ENCODE measurements at places on chromosomes 5 and 9.

- DNase-seq = no peak
These were observed 57.7 kb upstream of the EXOC3 start for GRCh38 chr5:385321-385720.

DNA sequence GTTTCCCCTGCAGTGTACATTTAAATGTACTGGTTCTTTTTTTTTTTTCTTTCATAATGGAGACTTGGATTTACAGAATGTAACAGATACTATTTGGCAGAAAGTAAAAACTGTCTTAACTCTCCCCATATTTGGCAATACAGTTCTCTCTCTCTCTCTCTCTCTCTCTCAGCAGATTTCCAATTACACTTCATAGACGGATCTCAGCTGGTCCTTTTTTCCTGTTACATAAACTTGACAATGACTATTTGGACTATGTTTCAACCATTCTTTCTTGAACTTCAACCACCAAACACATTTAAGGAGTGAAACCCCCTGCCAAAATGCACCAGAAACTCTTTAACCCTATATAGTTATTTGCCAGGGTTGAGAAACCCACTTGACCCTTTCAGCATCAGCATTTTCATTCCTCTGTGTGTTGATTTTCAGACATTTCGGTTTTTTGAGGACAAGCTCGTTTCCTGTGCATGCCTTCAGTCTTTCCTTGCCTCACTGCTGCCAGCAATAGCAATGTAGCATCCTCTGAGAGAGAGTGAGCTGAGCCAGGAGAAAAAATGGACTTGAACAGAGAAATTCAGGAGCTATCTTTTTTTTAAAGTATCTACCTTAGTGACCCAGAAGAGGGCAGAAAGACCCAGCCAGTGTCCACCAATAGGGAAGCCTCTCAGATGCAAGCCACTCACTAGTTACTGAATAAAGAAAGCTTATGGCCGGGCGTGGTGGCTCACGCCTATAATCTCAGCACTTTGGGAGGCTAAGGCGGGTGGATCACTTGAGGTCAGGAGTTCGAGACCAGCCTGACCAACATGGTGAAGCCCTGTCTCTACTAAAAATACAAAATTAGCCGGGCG is 26.0 kb upstream of the GNA14 start:
- no peak for DNase-seq

DNA sequence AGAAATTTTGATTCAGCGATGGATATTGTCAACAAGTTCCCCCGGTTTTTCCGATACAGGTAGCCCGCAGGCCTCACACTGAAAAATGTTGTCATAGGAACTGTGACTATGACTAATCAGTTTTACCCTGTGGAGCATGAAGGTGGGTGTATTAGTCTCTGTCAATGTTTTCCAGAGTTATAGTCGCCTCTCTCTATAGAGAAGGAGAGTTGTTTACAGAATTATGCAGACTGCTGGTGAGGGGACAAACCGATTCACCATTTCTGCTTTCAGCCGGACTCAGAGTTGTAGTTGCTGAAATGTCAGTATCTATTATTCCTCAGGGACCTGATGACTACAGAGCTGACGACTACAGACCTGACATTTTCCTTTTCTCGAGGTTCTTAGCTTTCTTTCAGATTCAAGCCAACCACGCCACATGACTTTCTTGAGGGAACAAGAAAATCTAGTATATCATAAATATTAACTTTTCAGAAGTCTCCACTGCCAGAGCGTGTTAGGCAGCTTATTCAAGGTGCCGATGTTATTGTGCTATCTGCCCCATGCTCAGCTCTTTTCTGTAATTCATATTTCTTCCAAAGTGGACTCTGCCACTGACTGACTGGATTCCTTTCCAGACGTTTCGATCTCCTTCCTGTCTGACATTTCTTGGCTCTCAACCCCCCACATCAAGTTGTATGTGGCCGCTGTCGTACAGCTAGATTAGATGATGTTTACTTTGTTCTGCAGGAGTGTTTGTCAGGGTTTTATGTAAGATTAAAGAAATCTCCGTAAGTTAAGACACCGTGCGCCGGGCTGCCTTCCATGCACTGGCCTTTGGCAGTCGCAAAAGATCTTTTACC is 178.1 kb downstream of the FGF1 start:
- DNase-seq = no peak

DNA sequence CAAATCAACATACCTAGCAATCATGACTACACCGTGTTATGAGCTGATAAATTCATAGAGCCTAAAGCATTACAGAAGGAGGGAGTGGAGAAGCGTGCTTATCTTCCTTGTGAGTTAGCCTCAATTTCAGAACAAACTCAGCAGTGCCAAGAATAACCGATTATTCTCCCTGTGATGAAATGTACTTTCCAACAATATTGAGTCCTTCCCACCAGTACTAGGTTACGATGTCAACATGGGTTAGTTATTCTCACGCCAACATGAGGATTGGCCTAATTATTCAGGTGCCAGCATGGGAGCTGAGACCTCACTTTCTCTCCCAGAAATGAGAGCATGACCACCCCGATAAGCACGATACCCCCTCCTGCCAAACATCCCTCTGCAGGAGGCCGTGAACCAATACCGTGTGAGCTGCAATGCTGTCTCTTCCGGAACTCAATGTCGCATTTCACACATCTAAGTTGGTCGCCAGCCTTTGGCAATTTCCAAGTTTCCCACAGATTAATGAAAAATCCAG is 193.7 kb downstream of the ENC1 start:
- no peak for DNase-seq

DNA sequence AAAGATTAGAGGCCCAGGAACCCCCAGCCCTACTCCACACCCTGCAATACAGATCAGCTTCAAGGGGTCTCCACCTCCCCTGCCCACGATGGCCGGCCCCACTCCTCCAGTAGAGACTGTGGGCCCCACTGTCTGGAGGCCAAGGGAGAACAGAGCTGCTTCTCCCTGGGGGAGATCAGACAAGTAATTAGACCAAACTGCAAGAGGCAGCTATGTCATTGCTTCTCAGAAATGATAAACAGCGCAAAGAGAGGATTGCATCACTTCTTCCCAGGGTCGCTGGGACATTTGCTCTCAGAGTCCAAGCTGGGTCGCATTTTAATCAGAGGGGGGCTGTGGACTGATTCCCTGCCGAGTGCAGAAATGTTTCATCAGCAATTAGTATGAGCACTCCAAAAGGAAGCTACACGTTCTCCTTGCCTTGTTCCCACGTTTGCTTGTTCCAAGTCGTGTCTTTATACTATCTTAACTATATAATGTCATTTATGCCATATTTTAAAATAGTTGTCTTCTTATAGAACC is 59.9 kb downstream of the ROPN1L start:
- no peak for DNase-seq

DNA sequence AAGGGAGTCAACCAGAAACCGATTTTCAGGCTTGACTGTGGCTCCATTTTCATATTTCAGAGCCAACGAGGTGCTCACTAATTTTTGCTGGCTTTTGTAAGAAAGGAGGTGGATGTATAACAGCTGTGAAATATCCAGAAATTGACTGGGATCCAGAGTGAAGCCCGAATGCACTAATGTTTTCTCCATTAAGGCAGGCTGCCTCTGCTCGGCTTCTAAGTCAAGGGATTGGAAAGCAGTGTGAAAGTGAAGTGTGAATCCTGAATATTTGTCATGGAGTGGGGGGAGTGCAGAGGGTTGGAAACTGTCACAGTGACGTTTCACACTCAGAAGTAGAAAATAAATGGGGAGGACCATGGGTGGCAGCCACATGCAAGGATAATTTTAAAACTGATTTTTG is 237.4 kb downstream of the GOLPH3 start:
- no peak for DNase-seq

DNA sequence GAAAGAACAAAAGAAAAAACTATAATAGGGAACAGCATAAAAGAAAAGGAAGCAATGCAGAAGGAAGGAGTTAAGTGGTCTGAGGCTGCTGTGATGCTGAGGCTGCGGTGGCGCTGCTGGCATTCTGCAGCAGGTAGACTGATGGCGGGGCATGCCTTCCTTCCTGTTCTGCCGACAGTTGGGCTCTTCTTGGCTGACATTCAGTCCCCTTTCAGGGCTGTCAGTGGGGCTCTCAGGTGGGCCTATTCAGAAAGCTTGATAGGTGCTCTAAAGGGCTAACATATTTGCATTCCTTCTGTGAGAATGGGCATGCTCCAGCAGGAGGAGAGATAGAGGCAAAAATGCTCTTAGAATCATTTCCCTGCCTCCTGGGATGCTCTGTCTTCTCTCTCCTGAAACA is 5.1 kb upstream of the CLINT1 start:
- no peak for DNase-seq

DNA sequence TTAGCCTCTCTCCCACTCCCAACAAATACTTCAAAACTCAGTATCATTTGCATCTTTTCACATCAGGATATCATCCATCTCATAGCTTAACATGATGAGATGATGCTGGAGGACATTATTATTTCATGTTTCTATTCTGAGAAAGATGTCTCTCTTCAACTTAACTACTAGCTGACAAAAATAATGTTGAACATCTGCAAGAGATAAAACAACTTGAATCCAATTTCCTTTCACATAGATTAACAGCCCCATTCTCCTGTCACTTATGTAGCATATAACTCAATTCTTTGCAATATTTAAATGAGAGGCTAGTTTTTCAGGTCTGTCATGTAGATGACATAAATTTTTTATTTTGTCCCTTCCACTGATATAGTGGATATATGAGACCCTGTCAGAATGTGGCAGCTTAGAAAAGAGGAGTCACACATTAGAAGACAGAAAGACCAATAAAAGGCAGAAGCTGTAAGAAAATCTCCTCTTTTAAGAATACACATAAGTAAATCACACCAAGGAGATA is 239.2 kb upstream of the KIF2A start:
- no peak for DNase-seq

- DNase-seq = no peak
These were observed 12.7 kb downstream of the RECK start for GRCh38 chr9:36049408-36049807.

GRCh38 chr9:9352877-9353481 is 1259.8 kb downstream of the PTPRD start:
- DNase-seq = no peak

DNA sequence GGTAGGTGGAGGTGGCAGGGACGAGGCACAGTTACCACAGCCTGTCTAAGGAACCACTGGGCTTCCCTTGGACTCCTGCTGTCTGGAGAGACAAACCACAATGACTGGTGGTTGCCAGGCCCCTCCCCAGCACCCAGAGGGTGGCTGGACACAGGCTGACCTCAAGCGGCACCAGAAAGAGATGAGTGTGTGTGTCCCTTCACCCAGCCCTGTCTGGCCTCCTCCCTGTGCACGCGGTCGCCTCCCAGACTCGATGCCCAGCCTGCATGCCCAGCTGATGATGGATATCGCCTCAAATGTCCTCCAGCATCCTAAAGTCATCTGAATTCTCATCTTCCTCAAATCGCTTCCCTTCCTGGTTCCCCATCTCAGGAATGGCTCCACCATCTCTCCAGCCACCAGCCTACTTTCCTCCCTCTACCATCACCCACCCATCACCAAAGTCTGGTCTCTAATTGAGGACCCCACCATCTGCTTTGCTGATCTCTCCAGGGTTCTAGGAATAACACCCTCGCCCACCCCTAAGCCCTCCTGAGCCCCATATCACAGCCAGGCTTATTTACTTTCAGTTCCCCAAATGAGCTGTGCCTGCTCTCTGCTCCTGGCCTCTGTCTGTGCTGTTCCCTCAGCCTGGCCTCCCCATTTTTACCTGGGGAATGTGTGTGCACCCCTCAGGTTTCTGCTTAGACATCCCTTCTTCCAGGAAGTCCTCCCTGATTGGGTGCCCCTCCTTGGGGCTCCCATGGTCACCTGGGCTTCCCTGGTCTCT is 52.5 kb upstream of the GGTA1 start:
- DNase-seq = no peak

Measured in NCI-H526 treated with DMSO at 0.1 percent for 48 hours (cell line).